Frontal cortex (tissue), 4 donors: ENCODE measurements at places on chromosomes 3 and 15. TPM values are rescaled to one million over a fixed set of nuclear protein-coding genes. Genes with fewer than 3 reads are reported as not detected.

GRCh38 chr3:18258492-18258891 is 166.6 kb downstream of the SATB1 start:
- no peak for DNase-seq

Gene PCCB
- 41.2 TPM for total RNA-seq

Gene STXBP5L
- 11.0 TPM for total RNA-seq

Gene ASTE1
- total RNA-seq: 15.1 TPM

DNA sequence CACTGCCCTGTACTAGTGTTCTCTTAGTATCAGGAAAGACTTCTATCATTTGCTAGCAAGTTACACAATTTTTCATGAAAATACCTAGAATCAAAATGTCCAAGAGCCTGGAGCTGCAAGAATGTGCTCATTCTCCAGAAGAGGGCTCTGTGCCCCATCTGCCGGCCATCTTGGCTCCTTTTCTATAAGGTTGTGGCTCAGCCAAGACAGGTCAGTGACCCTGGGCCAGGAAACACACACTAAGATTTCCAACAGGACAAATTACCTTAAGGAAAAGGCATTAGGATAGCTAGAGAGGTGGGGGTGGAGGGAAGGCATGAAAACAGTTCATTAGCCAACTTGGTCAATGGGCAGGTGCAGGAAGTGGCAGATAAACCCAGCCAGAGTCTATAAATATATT is 20.7 kb downstream of the TIMP4 start:
- DNase-seq: no peak

GRCh38 chr3:94099311-94099710 is 36.5 kb downstream of the NSUN3 start:
- DNase-seq: no peak

DNA sequence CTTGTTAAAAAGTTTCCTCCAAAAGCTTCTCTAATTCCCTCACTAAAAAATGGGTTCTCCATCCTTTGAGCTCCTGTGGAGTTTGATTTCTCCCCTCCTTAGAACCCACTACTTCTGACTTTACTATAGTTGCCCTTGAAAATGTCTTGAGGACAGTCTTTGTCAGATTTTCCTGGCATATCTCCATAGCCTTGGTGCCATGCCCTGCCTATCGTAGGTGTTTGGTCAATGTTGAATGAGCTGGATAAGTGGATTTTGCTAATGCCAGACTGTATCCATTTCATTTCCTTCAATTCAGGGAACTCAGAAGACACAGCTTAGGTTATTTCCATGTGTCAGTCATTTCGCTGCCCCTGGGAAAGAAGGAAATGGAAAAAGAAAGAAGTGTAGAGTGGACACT is 40.6 kb downstream of the TMEM266 start:
- DNase-seq: no peak

DNA sequence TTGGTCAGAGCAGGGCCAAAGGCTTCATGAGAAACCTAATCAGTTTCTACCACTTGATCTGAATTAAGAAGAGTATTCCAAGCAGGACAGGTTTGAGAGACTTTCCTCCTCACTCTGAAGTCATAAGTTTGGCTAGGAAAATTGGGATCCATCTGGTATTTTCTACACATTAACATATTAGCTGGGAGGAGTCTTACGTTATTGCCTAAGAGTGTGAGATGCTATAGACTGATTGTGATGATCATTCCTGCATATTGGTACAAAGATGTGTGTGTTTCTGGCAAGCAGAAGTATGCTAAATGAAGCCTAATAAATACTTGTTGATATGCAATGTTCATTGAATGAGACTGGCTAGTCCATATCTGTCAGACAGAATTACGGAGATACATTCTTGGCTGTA is 73.5 kb upstream of the RASGRP1 start:
- DNase-seq: no peak

Gene ST8SIA2
- total RNA-seq: 56.3 TPM

Gene AMIGO3
- not detected for total RNA-seq

DNA sequence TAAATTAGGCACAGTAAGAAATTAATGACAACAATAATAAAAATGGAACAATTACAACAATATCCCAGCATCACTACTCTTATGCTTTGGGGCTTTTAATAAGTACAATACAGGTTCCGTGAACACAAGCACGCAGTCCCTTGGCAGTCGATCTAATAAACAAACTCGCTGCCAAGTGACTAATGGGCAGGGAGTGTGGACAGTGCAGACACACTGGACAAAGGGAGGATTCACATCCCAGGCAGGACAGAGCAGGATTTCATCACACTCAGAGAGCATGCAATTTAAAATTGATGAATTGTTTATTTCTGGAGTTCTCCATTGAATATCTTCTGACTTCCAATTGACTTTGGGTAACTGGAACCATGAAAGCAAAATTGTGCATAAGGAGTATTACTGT is 524.1 kb upstream of the CFAP20DC start:
- DNase-seq: no peak

Gene FBXL22
- 0.82 TPM for total RNA-seq

DNA sequence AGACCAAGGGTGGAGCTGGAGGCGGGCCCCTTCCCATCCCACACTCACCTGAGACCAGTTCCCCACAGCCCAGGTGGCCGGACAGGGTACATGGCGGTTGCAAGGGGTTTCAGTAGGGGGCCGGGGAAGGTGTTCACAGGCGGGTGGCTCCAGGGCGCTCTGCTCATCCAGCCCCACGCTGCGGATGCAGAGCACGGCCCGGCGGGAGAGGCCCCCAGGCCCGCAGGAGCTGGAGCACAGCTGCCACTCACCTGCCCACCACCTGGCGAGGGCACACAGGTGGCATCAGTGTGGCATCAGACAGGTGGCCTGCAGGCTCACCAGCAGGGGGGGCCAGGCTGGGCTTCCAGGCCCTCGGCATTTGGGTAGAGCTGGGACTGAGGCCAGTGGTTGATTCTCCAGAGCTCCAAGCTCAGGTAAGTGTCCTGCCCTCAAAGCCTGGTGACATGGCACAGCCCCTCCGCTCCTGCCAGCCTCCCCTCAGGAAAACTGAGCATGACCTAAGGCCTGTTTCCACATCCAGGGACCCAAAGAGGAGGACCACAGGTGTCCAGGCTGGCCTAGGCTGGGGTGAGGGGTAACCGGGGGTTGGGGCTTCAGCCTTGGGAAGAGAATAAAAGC is 43.8 kb downstream of the ADAMTS7 start:
- no peak for DNase-seq

Gene EPB42
- total RNA-seq: 2.0 TPM

Gene SLC51B
- total RNA-seq: not detected

DNA sequence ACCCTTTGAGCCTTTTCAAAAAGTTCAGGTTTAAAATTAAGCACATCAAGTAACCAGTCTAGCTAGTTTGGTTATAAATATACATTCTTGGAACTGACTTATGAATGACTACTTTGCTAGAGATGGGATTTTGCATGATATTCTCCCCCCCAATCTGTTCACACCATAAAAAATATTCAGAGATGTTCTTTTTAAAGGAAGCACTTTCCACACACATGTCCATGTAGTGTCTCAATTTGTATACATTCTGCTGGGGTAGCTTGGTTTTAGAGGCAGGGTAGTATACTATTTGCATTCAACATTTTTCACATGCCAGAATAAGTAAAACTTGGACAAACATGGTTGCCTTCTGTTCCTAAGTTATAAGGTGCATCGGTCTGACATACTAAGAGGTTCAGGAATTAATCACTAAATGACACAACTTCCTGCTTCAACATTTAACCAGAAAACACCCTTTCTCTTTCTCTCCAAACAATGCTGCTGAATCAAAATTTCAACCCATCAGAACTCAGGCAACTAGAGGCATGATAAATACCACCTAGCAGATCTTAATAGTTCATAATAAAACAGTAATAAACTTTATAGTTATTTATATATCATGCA is 57.0 kb downstream of the SUMF1 start:
- DNase-seq: no peak

DNA sequence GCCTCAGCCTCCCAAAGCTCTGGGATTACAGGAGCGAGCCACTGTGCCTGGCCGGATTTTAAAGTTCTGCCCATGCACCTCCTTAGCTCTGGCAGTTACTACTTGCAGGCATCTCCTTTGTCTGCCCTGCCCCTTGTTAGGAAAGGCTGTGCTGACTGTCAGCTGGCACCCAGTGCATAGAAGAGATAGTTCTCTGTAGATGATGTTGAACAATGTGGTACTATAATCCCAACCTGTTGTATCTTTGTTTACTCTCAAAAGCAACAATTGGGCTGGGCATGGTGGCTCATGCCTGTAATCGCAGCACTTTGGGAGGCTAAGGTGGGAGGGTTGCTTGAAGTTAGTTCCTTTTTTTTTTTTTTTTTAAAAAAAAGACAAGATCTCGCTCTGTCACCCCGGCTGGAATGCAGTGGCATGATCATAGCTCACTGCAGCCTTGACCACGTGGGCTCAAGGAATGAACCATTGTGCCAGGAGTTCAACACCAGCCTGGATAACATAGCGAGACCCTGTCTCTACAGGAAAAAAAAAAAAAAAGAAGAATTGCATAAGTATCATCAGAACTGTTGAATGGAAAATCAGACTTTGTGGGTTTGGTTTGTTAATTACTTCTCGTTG is 30.6 kb downstream of the FLNB start:
- DNase-seq: no peak

Gene RAD51
- total RNA-seq: 0.82 TPM

GRCh38 chr3:4721511-4721911 is 228.4 kb downstream of the ITPR1 start:
- no peak for DNase-seq

DNA sequence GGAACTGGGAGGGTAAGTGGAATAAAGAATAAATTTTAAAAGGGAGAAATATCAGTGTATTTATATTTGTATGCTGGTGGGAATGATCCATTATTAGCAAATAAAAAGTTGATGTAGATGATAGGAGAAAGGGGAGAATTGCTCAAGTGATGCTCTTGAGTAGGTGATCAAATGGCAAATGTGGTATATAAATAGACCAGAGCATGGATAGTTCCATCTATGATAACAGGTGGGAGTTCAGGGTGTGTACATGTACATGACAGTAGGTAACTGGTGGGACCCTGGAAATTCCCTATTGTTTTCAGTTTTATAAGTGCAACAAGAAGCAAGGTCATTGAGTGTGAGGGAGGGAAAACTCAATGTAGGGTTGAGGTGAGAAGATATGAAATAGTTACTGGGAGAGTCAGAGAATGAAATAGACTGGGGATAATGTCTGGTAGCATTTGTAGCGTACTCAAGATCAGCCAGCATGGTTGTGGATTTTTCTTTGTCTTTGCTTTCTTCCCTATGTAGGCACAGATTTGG is 31.3 kb upstream of the EBLN2 start:
- no peak for DNase-seq

Gene GOLGA8T
- not detected for total RNA-seq

Gene AGBL1
- total RNA-seq: 1.2 TPM

DNA sequence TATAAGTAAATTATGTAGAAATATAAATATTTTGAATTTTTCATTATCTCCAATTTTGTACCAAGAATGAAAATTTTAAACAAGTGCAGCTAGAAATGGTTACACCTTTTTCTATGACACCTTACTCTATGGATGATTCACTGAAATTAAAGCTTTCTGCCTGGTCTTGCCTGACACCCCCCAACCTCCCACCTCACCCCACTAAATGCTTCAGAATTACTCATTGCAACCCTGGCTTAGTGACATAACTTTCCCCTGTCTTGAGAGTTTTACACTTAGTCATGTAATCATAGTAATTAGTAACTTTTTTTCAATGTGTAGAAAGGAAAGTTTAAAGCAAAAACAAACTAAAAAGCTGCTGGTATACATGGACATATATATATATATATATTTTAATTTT is 42.0 kb upstream of the MEIS2 start:
- DNase-seq: no peak

Gene C3orf38
- 67.3 TPM for total RNA-seq

DNA sequence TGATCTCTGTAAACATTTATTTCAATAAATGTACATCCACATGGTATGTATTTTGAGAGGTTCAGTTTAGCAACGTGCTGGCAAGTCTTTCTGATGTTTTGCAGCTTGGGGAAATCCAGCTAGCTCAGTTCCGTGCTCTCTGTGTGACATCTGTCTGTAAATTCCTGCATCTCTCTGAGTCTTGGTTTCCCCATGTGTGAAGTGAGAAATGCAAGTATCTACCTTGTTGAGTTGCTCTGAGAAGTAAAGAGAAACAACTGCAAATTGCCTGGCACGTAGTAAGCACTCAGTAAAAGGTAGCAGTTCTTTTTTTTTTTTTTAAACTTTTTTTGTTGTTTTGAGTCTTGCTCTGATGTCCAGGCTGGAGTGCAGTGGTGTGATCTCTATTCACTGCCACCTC is 30.2 kb upstream of the MORF4L1 start:
- DNase-seq: no peak

DNA sequence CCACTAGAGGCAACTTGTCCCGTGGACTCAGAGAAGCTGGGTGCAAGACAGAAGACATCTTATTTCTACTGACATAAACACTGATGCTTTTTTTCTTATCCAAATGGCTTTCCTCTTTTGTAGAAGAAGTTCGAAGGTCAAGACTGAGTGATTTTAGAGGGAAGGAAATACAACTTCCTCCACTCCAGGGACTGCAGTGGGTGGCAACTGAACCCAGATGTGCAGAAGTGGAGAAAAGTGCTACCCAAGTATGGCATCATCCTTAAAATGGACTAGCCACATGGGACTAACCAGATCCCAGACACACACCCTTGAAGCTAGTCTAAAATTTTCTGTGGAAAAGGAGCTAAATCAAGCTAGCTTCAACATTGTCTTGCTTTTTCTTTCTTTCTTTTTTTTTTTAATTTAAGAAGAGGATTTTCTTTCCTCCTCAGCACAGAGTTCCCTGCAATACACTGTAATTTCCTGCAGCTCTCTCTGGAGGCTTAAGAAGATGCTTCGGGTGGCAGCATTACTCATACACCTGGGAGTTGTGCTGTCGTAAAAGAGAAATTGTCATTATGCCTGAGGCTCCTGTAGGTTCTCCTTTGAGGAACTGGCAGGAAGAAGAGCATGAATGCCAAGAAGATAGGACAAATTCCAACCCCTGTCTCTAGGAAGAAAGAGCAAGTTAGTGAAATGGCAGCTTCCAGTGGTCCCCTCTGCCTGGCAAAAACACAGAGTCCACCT is 3.8 kb upstream of the FRMD4B start:
- no peak for DNase-seq

GRCh38 chr3:45166321-45166879 is 20.2 kb upstream of the CDCP1 start:
- no peak for DNase-seq

Gene CCNB2
- 4.9 TPM for total RNA-seq

Gene CCDC33
- 0.41 TPM for total RNA-seq

- DNase-seq: no peak
Observed at GRCh38 chr15:85558848-85559247, 178.4 kb downstream of the AKAP13 start.

DNA sequence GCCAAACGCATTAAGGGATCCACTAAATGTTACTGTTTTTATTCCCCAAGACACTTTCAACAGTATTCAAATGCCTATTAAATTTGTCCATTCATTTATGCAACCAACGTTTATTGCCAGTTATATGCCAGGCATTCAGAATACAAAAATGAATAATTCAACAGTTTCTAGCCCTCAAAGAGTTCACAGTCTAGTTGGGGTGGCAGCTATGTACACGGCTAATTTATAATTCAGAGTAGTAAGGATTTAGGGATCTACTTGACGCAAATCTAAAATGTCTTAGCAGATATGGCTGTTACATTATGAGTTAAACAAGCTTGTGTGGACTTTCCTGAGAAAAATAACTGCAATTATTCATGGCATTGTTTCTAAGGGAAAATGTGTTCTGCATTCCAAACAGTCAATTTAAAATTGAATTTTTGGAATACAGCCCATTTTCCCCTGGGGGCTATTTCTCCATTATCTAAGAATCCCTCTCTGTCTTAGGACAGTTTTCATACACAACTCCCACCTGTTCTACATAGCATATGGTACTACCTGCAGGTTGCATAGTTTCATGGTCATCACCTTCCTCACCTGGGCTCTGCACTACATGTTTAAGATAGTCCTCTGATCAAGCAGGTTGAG is 11.5 kb upstream of the MSL2 start:
- no peak for DNase-seq

GRCh38 chr3:134374791-134375581 is 739 bp upstream of the AMOTL2 start:
- DNase-seq: no peak
